NCI-H446 treated with DMSO at 0.1 percent for 48 hours (cell line): ENCODE measurements at places on chromosomes 11 and 22.

GRCh38 chr11:48101044-48101733 lies 115.4 kb upstream of the OR4B1 start:
- no peak for DNase-seq

GRCh38 chr22:17804331-17805080 lies 30.2 kb upstream of the BID start:
- no peak for DNase-seq

DNA sequence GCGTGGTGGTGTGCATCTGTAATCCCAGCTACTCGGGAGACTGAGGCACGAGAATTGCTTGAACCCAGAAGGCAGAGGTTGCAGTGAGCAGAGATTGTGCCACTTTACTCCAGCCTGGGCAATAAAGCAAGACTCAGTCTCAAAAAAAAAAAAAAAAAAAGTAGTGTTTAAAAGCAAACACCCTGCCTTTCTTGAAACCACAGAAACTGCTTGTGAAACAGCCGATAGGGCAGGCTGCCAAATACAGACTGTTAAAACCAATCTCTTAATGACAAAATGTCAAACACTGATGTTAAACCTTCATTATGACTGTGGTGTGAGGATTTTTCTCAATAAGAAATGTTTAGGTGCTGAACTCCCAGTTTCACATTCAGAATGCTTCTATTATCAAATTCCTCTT lies 27.3 kb downstream of the MARK2 start:
- DNase-seq, result no peak

GRCh38 chr11:46079662-46080061 lies 41.6 kb downstream of the PHF21A start:
- no peak for DNase-seq

DNA sequence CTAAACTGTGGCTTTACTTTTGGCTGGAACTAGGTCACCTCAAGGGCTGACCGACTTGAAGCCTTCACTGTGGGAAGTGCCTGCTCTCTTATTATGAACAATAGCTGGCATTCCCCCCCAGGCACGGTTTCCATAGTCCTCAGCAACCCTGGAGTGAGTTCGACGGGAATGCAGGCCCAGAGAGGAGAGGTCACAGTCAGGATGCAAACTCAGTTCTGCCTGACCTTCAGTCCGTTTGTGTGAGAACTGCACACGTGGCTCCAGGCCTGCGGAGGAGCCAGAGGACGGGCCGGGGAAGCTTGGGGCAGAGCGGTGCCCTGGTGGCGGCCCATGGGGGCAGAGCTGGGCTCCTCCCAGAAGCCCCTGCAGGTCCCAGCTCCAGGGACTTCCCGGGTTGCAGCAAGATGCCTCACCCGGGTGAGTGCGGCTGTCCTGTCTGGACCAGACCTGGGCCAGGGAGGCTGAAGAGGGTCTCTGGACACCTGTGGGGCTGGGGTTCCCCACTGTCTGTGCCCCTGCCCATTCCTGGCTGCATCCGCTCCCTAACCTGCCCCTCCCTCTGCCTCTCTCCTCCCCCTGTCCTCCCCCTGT lies 17.2 kb downstream of the SLC25A18 start:
- no peak for DNase-seq

GRCh38 chr11:69120096-69120875 lies 35.4 kb upstream of the SMIM38 start:
- no peak for DNase-seq

GRCh38 chr11:92663539-92663938 lies 305.9 kb upstream of the MTNR1B start:
- no peak for DNase-seq

- DNase-seq, result no peak
These were observed 67.3 kb downstream of the PDE2A start for GRCh38 chr11:72606748-72607468.
